Cortex of kidney (tissue), 1 donor: ENCODE measurements at places on chromosomes 2 and 18.

DNA sequence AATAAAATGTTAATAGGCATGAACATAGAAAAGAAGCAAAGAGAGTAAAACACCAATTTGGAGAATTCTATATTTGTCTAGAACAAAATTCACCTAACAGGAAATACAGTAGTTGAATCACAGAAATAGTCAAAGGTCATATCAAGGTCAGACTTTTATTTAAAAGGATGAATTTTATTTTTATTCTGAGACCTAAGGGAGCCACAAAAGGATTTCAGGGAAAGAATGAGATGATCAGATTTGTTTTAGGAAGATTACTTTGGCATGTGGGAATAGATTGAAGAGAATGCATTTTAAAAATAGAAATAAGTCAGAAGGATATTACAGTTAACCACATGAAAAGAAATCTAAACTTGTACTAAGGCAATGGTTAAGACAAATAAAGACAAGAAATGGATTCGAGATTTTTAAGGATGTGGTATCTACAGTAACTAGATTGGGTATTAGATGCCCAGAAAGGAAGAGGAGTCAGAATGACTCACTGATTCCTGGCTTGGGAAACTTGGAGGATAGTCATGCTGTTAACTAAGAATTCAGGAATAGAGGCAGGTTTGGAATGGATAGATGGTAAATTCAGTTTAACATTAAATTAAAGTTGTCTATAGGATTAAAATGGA lies 56.0 kb downstream of the METTL4 start:
- no peak for DNase-seq

DNA sequence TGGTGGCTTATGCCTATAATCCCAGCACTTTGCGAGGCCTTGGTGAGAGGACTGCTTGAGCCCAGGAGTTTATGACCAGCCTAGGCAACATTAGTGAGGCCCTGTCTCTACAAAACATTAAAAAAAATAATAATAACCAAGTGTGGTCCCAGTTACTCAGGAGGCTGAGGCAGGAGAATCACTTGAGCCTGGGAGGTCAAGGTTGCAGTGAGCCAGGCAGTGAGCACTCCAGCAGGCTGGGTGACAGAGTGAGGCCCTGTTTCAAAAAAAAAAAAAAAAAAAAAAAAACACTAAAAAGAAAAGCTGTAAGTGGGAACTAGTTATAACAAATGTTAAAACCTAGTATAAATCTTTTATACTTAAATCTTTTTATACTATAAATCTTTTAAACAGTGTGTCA lies 146.2 kb upstream of the ITGA4 start:
- DNase-seq = no peak

DNA sequence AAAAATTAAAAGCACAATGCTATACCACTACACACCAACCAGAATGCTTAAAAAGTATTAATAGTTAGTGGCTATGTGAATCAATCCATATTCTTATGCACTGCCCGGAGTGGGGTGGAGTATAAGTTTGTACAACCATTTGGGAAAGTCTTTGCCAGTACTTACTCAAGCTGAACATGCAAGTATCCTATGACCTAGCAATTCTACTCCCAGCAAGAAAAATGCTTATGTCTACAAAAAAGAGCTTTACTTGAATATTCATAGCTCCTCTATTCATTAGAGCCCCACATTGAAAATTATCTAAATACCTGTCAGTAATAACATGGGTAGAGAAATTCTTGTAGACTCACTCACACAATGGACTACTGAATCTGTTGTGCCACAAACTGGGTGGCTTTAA lies 21.4 kb upstream of the CNOT11 start:
- no peak for DNase-seq

DNA sequence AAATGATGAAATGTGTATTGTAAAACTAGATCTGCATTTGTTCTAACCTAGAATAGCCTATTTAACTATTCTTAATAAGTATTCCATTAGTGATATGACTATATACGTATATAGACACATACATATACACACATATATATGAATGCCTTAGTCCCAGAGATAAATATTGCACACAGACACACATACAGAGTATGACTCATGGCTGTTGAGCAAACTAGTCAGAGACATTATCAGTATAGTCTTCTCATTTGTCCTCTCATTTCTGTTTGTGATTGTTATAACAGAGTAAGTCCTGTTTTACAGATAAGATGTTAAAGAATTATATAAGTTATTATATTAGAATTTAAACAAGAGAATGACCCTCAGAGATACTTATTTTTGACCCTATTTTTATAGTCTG lies 202.5 kb downstream of the CCDC102B start:
- DNase-seq = no peak

GRCh38 chr2:210049831-210050230 lies 47.4 kb downstream of the RPE start:
- no peak for DNase-seq

- DNase-seq = no peak
Observed at GRCh38 chr2:66095820-66096345, 339.0 kb upstream of the MEIS1 start.

DNA sequence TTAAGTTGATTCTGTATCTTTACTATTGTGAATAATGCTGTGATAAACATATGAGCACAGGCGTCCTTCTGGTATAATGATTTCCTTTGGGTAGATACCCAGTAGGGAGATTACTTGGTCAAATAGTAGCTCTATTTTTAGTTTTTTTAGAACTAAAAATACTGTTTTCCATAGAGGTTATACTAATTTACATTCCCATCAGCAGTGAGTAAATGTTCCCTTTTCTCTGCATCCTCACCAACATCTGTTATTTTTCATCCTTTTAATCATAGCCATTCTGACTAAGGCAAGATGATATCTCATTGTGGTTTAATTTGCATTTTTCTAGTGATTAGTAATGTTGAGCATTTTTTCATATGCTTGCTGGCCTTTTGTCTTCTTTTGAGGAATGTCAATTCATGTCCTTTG lies 35.1 kb downstream of the PMS1 start:
- no peak for DNase-seq

GRCh38 chr2:199019898-199020507 lies 437.7 kb downstream of the SATB2 start:
- DNase-seq = no peak

DNA sequence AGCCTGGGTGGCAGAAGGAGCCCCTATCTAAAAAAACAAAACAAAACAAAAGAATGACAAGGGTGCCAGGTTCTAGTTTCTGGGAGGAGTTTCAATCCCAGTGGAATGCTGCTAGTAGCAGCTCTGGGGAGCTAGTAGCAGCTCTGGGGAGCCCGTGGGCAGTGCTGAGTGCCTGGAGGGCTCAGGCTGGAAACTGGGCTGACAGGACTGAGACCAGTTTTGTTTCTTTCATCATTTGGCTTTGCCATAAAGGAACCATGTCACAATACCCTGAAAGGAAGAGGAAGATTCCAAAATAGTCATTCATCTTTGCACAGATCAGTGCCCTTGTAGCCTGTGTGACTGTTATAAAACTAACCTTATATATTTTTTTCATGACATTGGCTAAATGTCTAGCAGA lies 10.6 kb downstream of the MFSD6 start:
- no peak for DNase-seq

DNA sequence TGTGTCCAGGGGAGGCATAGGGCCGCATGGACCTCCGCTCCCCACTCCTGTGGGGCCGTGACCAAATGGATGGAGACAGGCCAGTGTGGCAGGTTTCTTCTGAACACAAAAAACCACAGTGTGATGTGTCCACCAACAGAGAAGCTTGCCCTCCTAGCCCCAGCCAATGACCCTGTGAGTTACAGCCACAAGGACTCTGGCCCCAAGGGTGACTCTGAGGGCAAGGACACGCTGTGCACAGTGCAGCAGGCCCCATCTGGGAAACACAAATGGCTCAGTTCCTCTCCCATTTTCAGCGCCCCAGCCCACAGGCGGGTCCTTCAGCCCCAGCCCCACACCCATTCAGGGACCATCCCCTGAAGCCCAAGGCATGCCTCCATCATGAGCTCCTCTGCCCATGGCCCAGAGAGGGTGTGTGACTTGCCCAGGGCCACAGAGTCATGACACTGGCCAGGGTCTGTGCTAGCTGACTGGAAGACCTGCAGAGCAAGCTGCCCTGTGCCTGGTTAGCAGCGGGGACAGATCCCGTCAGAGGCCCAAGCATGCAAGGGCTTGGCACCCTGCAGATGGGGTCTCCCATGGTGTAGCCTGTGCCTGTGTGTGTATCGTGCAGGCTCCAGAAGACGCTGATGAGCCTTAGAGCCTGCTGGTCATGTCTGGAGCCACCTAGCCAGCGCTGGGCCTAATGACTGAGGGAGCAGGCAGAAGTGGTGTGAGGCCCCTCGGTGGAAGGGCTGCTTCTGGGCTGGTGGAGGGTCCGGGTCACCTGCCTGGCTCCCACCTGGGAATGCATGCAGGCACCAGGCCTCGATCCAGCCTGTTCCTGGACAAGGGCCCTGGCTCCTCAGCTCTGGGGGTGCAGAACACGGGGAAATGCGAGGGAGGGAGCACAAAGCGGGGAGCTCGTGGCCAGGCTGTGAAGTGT lies 47.7 kb downstream of the HS6ST1 start:
- DNase-seq = no peak

DNA sequence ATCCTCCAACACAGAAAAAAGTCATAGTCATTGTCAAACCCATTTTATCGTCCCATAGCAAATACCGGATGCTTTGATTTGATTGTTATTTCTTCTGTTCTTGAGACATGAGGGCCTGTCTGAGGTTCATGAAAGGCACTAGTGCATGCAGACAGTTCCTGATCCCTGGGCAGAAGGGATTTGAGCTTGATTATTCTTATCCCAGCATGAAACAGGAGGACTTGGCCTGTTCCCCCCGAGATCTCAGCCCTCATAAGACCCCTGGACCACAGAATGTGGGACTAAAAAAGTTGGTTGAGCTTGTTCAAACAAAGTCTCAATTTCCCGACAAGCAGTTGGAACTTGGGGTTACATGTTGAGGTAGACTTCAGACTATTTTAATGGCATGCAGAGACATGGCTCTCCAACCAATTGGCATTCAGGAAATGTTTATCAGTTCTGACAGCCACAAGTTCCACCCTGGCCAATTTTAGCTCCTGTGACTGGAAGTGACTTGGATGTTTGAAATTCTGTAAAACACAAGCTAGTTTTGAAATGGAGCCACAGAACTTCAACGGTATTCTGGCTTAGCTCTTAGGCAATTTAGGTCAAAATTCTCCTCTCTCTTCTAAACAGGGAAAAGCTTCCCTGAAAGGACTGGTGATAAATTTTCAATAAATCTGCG lies 366.9 kb upstream of the SLC14A2 start:
- no peak for DNase-seq

GRCh38 chr2:189086710-189087109 lies 92.9 kb downstream of the COL5A2 start:
- DNase-seq = no peak

GRCh38 chr2:8526403-8526696 lies 155.5 kb upstream of the ID2 start:
- no peak for DNase-seq

- DNase-seq = no peak
Observed at GRCh38 chr2:182404975-182405561, 21.8 kb downstream of the PDE1A start.

- no peak for DNase-seq
Observed at GRCh38 chr2:231047923-231048915, 8.4 kb upstream of the PSMD1 start.

DNA sequence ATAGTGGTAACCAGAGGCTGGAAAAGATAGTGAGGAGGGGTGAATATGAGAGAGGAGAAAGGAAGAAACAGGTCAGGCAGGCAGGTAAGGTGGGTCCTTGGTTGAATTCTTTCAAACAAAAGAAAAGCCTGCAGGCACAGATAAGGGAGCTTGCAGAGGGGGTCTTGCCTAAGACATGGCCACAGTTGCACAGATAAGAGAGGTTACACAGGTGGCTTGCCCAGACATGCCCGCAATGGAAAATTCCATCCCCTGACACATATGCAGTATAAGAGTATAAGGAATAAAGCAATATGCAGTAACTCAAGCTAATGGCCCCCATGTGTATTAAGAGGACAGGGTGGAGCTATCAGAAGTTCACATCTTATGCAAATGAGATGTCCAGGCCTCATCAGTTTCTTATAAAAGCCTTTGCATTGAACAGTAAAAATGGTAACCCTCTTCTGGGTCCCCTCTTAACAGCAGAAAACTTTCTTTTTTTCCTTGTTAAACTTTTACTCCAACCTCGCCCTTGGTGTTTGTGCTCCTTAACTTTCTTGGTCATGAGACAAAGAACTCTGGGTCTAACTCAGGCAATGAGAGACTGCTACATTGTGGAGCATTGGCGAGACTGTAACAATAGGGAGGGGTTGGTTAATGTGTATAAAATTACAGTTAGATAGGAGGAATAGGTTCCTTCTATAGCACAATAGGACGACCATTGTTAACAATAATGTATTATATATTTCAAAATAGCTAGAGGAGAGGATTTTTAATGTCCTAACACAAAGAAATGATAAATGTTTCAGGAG lies 764.6 kb downstream of the TSN start:
- no peak for DNase-seq

- no peak for DNase-seq
Observed at GRCh38 chr2:46252891-46253659, 44.1 kb upstream of the EPAS1 start.
